T-helper 2 cell treated with Interferon-gamma antibody and Interleukin-4, amounts not matched to agents 5 μg/mL and 100 μg/mL, for 36 hours (primary cell): ENCODE measurements at places on chromosomes 2 and 18.

DNA sequence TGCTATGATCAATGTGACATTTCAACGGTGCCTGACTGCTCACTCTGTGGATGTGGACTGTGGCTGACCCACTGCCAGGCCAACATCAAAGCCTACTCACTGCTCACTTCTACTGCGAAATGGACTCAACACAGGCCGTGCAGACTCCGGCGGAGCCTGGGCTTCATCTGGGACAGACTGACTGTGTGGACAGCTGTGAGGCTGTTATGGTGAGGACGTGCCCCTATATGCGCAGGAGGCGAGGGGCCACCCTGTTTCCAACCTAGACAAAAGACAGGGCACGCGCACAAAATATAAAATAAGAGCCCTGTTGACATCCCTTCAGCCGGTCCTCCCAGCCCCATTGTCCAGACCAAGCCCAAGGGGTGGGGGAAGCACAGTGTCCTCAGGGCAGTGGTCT, 514.4 kb upstream of the RAB6C start:
- no peak for DNase-seq

DNA sequence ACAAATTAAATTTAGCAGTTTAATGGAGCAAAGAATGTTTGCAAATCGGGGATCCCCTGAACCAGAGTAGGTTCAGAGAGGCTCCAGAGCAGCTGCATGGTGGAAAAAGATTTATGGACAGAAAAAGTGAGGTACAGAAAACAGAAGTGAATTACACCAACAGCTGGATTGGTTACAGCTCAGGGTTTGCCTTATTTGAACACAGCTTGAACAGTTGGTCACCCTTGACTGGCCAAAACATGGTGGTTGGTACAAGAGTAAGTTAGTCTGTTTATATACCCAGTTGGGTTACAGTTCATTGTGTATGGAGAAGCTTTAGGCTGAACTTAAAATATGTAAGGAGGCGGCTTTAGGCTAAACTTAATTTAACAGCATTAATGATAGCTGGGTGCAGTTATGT, 5.4 kb upstream of the CDCA7 start:
- DNase-seq = no peak

GRCh38 chr2:172011812-172012575, 12.2 kb downstream of the METAP1D start:
- no peak for DNase-seq

DNA sequence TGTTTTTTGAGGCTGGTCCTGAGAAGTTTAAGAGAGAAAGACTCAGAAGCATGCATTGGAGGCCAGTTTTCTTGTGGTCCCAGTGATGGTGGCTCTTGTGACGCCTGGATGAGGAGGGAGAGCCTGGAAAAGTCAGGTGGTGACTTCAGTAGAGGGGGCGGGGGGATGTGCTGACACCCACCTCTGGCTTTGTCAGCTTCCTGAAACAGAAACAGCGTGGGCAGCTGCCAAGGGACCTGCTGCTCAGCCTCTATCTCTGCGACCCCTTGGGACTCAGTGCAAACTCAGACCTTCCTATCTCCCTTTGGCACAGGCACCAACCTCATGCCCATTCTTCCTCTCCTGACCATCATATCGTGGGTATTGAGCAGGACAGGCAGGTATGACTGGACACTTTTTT, 6.4 kb downstream of the TGFBRAP1 start:
- DNase-seq = no peak

- DNase-seq = no peak
Observed at GRCh38 chr2:6448893-6449292, 416.8 kb downstream of the CMPK2 start.

DNA sequence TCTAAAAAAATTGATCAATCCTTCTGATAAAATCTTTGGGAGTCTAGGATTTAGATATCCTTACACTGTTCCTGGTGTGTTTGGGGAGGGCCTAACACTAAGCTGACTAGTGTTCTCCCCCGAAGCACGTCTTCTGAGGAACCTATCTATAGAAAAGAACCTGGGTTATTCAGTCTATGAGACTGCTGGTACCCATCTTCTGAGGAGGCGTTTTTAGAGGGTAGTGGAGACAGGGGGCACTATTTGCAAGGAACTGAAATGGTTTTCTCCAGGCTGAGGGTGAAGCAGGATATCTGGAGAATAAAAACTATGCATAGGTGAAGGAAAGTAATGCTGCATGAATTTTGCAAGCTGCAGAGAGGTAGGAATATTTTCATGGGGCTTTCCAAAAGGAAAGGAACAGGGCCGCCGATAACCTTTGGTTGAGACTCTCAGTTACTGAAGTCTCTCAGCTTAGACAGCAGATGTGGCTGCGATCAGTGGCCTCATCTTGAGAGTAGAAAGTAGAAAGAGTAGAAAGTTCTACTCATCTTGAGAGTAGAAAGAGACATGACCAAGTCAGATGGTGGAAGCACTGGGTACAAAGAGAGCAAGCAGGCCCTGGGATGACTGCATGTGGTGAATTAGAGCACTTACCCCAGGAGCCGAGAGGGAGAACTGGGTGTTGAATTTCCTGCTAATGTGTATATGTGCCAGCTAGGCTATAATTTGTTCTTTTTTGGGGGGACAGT, 31.8 kb upstream of the KCNE4 start:
- DNase-seq = no peak

DNA sequence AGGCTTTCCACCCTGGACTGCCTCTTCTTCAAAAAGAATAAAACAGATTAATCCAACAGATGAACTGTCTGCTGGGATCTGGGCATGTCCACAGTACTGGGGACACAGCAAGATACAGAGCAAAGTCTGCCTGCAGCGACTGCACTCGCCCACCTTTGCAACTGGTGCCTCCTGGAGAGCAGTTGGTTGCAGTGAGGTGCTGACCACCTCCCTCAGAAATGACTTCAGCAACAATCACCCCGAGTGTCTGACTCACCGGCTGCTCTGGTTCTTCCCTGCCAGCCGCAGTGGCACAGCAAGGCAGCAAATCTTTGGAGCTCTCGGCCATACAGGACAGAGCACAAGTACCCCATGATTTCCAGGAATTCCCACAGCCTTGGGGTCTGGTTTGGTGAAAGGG, 179.7 kb downstream of the ANAPC1 start:
- no peak for DNase-seq

GRCh38 chr18:49967171-49967570, 153.8 kb upstream of the ACAA2 start:
- no peak for DNase-seq

- no peak for DNase-seq
Observed at GRCh38 chr2:198698230-198698629, 759.5 kb downstream of the SATB2 start.

- no peak for DNase-seq
Observed at GRCh38 chr18:51398104-51398503, 200.6 kb upstream of the MEX3C start.

DNA sequence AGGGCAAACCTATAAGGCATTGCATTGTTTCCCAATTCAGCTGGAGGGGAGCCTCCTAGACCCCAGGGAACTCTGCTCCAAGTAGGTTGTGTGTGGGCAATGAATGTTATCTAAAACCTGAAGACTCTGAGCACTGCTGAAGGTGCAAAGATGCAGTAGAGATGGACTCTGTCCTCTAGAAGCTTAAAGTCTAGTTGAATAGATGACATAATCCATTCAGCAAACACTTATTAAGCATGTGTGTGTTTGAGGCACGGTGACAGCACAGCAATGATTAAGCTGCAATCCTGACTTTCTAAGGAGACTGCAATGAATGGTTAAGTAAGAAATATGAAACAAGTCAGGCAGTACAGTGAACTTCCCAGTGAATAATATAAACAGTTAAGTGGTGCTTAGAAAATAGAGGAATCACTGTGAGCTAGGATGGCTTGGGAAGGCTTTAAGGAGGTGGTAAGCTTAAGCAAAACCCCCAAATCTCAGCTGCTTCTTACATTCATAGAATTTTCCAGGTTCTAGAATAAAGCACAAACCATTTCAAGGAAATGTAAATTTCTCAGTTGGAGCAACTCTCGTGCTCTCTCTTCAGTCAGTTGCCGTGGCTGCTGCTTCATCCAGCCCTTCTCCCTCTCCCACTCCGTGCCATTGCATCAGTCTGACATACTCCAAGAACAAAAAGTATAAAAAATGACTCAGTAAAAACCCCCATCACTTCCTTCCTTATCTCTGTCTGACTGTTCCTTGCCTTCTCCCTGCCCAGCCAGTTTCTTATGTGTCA, 19.1 kb downstream of the MXD1 start:
- no peak for DNase-seq

DNA sequence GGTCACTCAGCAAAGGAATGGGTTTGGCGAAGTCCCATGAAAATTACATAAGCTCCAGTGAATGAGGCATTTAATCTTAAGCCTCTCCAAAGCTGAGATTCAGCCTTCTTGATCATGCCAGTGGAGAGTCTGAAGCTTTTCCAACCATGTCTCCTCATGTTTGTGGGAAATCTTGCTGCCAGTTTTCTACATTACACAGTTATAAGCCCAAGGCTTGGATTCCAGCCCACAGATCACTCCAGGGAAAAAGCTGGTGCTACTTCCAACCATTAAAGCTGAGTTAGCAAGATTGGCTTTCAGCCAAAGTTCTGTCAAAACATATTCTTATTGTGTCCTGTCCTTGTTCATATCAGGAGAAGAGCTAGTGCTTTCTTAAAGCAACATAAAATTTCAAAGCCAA, 293.8 kb downstream of the LRRTM4 start:
- no peak for DNase-seq

GRCh38 chr2:144941743-144942488, 422.0 kb upstream of the ZEB2 start:
- DNase-seq = no peak

GRCh38 chr2:3776311-3776710, 72.9 kb downstream of the DCDC2C start:
- no peak for DNase-seq

DNA sequence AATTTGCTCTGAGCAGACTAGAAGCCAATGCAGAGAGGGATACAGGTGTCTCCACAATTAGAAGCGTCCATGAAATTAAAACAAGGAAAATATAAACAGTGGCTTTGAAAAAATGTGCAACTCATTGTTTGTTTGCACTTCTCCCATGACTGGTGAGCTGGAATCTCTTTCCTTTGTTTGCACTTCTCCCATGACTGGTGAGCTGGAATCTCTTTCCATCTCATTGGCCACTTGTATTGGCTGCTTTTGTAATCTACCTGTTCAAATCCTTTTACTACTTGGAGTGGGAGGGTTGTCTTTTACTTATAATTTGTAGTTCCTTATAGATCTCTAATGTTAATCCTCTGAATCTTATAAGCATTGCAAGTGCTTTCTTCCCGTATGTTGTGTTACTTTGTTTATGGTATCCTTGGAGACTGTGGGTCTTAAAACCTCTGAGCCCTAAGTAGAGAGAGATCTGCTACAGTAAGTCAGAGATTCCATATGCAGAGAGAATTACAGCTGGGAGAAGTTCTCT, 94.1 kb downstream of the RTN4 start:
- DNase-seq = no peak

GRCh38 chr2:220775856-220776488, 796.1 kb downstream of the EPHA4 start:
- no peak for DNase-seq

DNA sequence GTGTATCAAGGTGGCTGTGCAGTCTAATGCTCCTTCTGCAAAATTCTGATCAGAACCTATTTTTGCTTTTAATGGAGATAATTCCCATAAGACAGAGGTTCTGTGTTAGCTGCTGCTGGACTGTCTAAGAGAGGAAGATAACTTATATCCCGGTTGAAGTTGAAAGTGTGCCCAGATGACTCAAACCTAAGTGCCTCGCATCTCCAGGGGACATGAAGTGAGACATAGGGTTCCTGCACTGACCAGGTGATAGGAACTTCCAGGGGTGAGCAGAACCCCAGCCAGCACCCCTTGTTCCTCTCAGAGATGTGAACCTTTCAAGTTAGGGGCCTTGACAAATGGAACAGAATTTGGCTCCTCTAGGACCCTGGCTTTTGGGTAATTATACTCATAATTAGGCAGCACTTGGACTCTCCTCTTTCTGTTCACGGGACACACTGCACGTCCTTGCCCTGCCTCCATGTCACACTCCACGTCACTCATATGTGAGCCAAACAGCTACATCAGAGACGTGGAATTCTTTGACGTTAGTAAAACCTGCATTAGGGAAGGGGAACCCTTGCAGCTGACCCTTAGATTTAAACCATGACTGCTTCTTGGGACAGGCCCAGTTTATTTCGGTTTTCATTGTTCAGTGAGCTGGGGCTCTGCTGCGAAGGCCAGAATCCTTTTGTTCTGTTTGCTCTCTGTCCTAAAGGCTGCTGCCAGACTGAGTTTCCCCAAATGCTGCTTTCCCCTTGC, 104.5 kb upstream of the ALPP start:
- DNase-seq = no peak

GRCh38 chr2:136052369-136053362, 65.3 kb downstream of the CXCR4 start:
- DNase-seq = no peak

DNA sequence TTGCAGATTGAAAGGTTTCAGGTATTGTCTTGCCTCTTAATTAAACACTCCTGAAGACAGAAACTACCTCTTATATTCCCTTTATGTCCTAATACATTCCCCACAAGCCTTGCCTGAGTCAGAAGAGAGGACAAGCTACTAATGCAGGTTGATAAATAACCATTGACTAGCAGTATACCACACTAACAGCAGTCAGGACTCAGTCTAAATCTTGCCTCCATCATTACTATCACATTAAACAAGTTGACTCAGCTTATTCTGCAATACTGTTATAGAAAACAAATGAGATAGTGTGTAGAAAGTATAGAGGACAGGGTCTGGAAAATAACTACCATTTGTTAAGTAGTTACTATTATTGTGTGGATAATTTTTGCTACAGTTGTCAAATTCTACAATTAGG, 63.8 kb downstream of the TTC21B start:
- DNase-seq = no peak

DNA sequence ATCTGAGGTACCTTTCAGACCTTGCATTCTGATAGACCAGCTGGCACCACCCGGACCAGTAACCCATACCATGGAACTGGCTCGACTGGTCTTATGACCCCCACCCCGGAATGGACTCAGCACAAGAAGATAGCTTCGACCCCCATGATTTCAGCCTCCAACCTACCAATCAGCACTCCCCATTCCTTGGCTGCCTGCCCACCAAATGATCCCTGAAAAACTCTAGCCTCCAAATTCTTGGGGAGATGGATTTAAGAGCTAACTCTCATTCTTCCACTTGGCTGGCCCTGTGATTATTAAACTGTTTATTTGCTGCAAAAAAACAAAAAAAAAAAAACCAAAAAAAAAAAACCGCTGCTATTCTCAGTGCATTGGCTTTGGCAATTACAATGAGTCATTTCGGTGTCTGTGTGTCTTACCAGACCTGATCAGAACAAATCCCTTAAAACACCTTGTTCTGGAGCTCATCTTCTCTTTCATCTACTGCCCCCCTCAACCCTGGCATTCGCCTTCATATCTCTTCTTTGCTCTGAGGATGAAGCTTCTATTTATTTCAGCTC, 60.1 kb upstream of the KIF5C start:
- DNase-seq = no peak
